Thyroid gland (tissue), 4 donors: ENCODE measurements at places on chromosomes 13 and 19. TPM values are rescaled to one million over a fixed set of nuclear protein-coding genes. Genes with fewer than 3 reads are reported as not detected.

Gene HIF3A
- total RNA-seq = 78.6 TPM

DNA sequence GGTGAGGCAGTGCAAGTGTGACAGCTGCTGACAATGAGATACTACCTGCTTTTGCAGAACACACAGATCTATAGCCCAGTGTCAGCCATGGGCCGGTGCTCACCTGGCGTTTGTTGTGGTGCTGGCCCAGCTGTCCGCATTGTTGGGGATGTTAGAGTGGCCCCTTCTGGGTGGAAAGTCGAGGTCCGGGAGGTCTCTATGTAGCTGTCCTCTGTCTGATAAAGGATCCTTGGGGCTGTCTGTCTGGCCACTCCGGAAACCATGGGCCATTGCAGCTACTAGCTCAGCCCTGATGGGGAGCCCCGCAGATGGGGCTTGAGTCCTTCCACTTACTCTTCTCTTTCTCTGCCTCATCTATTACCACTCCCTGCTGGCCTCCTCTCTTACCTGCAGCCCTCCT lies 181.5 kb upstream of the TSHZ3 start:
- H3K4me3 ChIP-seq = no peak overlapping the region
- H3K36me3 ChIP-seq = no peaks in the 10 kb centered on the region
- no peaks in the 10 kb centered on the region for H3K27me3 ChIP-seq
- no peaks in the 10 kb centered on the region for H3K4me1 ChIP-seq
- no peak for DNase-seq
- no peak overlapping the region for H3K27ac ChIP-seq

GRCh38 chr19:49677901-49678674 lies 1.0 kb downstream of the PRMT1 start:
- peak; percentile 73 for DNase-seq
- H3K27me3 ChIP-seq = no peaks in the 10 kb centered on the region
- peak overlapping the region; percentile 96 for H3K4me3 ChIP-seq
- peaks cover 15% of the 10 kb centered on the region for H3K36me3 ChIP-seq
- peak overlapping the region; percentile 88 for H3K27ac ChIP-seq
- peaks cover 31% of the 10 kb centered on the region for H3K4me1 ChIP-seq

DNA sequence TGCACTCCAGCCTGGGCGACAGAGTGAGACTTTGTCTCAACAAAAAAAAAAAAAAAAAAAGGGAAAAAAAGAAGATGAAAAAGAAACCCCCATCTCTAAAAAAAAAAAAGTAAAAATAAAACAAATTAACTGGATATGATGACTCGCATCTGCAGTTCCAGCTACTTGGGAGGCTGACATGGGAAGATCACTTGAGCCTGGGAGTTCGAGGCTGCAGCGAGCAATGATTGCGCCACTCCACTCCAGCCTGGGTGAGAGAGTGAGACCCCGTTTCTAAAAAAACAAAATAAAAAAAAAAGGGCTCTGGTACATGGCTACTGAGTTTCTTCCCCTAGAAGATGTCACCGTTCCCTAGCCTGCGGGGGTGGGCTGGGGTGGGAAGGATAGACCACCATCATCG lies 2.4 kb upstream of the CATSPERG start:
- H3K4me3 ChIP-seq = no peak overlapping the region
- peaks cover 9% of the 10 kb centered on the region for H3K4me1 ChIP-seq
- H3K36me3 ChIP-seq = no peaks in the 10 kb centered on the region
- H3K27ac ChIP-seq = no peak overlapping the region
- DNase-seq = no peak

GRCh38 chr19:43564800-43565199 lies 10.5 kb downstream of the XRCC1 start:
- H3K36me3 ChIP-seq = peaks cover 9% of the 10 kb centered on the region
- no peaks in the 10 kb centered on the region for H3K27me3 ChIP-seq
- H3K27ac ChIP-seq = no peak overlapping the region
- H3K4me1 ChIP-seq = no peaks in the 10 kb centered on the region
- no peak for DNase-seq
- no peak overlapping the region for H3K4me3 ChIP-seq

GRCh38 chr13:74550039-74550438 lies 415.8 kb upstream of the KLF12 start:
- H3K4me3 ChIP-seq = no peak overlapping the region
- H3K27ac ChIP-seq = no peak overlapping the region
- H3K4me1 ChIP-seq = no peaks in the 10 kb centered on the region
- DNase-seq = no peak
- no peaks in the 10 kb centered on the region for H3K27me3 ChIP-seq

Gene ZNF723
- total RNA-seq = not detected

DNA sequence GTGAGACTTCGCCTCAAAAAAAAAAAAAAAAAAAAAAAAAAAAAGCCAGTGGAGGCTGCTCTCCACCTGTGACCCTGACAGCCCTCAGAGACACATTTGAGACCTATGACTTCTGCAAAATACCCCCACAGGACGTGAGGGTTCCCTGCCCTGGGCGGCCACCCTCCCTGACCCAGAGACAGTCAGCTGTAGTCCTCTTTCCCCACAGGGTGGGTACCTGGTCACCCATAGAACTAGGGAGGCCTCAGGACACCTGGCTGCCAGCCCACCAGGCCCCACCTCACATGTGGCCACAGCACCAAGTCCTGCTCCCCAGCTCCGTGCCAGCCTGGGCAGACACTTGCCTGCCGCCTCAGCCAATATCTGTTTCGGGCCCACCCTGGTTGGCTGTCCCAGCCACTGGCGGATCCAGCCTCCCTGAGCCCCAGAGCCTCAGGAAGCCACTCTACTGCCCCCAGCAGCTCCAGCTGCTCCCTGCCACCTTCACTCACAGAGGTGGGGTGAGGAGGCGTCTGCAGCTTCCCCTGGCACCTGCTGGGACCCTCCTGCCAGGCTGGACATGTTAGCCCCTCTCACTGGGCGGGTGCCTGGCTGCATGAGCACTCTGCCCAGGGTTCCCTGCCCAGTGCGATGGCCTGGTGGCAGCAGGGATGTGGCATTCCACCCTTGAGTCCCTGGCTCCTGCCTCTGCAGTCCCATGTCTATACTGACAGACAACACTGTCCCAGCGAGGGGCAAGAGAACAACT lies 6.9 kb downstream of the MKNK2 start:
- peak overlapping the region; percentile 67 for H3K27ac ChIP-seq
- H3K27me3 ChIP-seq = no peaks in the 10 kb centered on the region
- no peak for DNase-seq
- H3K4me3 ChIP-seq = no peak overlapping the region
- H3K36me3 ChIP-seq = peaks cover 65% of the 10 kb centered on the region

Gene ZNF813
- total RNA-seq = 5.7 TPM

Gene ZNF780A
- total RNA-seq = 26.8 TPM

DNA sequence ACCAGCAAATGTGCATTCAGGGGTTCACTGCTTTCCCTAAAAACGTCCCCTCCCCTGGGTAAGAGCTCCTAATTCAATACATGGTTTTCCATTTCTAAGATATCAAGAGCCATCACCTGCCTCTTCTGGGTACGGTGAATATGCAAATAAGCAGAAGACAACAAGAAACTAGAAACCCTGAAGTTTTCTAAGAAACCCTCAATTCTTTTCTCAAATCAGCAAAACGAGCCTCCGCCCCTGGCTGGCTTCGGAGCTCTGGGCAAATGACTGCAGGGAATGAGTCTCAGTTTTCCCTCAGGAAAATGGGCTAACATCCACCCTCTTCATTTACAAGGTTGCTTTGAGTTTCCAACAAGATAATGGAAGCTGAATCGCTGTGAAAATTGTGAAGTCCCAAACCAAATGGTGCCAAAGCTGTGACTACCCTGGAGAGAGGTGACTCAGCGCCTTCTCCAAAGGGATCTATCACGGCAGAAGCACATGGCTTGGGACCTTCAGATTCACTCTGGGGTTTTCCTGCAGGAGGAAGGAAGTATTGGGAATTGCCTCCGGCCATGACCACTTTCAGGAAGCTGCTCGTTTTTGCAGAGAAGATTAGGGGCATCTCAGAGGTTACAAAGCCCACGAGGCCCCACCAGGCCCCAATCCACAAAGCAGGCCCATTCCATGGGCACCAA lies 26.6 kb downstream of the KLF2 start:
- DNase-seq = no peak
- no peak overlapping the region for H3K4me3 ChIP-seq
- H3K27me3 ChIP-seq = no peaks in the 10 kb centered on the region
- no peaks in the 10 kb centered on the region for H3K36me3 ChIP-seq

DNA sequence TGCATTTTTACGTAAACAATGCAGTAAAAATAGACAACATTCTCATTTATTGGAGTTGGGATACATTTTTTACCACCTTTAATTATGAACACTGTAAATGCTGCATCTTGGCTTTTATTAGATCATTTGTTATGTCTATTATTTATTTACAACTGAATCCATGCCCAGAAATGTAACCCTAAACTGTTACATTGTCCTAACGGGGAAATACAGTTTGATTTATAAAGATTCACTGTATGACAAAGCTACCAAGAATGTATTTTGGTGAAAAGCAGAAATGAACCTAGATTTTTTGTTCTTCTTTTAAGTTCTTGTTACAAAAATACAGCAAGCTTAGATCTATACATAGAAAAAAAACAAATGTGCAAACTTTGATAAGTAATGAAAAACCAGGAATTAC lies 1.1 kb downstream of the METTL21C start:
- H3K27me3 ChIP-seq = no peaks in the 10 kb centered on the region
- DNase-seq = no peak
- no peaks in the 10 kb centered on the region for H3K36me3 ChIP-seq
- H3K4me3 ChIP-seq = no peak overlapping the region

DNA sequence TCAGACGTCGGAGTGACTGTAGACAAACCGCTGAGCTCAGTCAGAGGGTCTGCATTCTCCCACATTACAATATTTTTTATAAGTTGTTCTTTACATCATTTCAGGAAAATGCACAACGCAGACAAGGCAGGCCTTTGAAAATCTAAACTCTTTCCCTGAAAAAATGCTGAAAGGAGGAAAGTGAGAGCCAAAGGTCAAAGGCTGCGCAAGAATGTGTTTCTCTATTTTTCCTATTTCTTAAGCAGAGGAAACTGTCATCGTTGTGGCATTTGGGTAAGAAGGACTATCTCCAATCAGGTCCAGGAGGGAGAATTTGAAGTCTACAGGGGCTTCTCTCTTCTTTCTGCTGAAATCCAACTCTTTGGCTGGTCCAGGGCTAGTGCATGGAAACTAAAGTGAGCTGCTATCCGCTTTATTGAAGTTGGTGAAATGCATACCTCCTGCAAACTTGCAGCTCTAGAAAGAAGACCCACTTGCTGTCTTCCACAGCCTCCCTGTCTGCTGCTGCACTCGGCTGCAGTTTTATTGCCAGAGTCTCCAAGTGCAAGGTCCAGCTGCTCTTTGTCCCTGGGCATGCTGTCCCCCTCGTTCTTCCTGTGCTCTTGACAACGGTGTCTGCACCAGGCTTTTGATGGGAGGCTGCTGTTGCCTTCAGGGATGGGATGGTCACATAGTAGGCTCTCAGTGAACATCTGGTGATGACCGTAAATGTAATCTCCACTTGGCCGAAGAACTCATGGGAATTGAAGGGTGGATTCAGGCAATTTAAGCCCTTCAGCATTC lies 31.2 kb downstream of the ZNF536 start:
- no peaks in the 10 kb centered on the region for H3K27me3 ChIP-seq
- no peak overlapping the region for H3K4me3 ChIP-seq
- H3K27ac ChIP-seq = no peak overlapping the region
- no peaks in the 10 kb centered on the region for H3K4me1 ChIP-seq
- no peak for DNase-seq

Gene ADM5
- total RNA-seq = 0.38 TPM

DNA sequence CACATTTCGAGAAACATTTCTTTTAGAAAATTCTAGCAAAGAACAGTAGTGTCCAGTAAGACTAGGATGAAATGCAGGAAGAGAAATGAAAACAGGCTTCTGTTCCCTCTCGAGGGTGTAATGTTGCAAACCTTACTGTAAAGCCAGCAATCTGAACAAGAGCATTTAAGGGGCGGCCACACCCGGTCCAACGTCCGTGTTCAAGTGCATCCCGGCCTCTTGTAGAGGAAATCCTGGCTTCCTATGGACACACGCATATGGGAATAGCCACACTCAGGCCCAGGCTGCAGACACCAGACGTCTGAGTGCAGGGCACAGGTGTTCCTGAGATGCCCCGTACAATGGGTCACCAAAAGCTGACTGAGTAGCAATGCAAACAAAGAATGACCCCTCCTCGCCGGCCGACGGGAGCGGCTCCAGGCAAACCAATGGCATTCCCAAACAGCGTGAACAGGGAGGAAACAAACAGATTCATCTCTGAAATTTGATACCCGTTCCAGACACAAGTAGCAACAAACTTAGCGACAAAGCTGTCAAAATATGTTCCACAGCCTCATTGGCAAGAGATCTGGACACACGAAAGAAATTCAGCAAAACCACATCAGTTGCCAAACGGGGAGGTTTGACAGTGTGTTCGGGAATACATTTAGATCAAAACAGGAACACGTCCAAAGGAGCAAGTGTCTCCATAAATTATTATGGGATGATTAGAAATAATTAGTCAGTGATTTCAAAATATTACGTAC lies 278.6 kb upstream of the TSHZ3 start:
- H3K27ac ChIP-seq = no peak overlapping the region
- H3K36me3 ChIP-seq = no peaks in the 10 kb centered on the region
- H3K27me3 ChIP-seq = no peaks in the 10 kb centered on the region
- H3K4me3 ChIP-seq = no peak overlapping the region

GRCh38 chr13:111614009-111614408 lies 293.6 kb downstream of the TEX29 start:
- no peaks in the 10 kb centered on the region for H3K4me1 ChIP-seq
- no peaks in the 10 kb centered on the region for H3K36me3 ChIP-seq
- H3K27me3 ChIP-seq = no peaks in the 10 kb centered on the region
- no peak overlapping the region for H3K4me3 ChIP-seq
- no peak overlapping the region for H3K27ac ChIP-seq

DNA sequence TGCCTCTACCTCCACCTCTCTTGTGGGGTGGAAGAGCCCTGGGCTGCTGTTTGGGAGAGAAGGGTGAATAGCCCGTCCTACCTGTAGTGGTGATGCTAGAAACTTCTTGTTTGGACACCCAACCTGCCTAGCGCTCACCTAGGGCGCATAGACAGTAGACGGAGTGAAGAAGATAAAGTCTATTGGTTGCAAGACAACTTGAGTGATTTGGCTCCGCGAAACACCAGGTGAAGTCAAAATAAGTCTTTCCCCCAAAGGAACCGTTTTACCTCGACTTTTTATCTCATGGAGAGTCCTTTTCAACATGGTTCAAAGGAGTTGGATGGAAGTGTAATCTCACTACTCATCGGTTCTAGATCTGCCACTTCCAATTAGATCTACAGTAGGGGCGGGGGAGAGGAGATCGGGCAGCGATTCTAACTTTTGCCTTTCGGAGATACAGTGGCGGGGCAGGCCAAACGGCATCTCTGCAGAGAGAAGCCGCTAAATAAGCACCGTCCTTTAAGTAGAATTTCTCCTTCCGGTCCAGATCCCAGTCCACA lies 694 bp upstream of the ZIC5 start:
- no peaks in the 10 kb centered on the region for H3K36me3 ChIP-seq
- H3K27ac ChIP-seq = no peak overlapping the region
- H3K4me3 ChIP-seq = no peak overlapping the region
- peaks cover 84% of the 10 kb centered on the region for H3K27me3 ChIP-seq

GRCh38 chr13:45411221-45411620 lies 7.0 kb downstream of the SLC25A30 start:
- H3K27ac ChIP-seq = no peak overlapping the region
- peaks cover 13% of the 10 kb centered on the region for H3K4me1 ChIP-seq
- peaks cover 7% of the 10 kb centered on the region for H3K36me3 ChIP-seq
- no peak overlapping the region for H3K4me3 ChIP-seq

GRCh38 chr13:72763411-72763810 lies 18.3 kb downstream of the DIS3 start:
- no peak for DNase-seq
- H3K27ac ChIP-seq = peak overlapping the region; percentile 41
- no peaks in the 10 kb centered on the region for H3K4me1 ChIP-seq
- no peak overlapping the region for H3K4me3 ChIP-seq
- peaks cover 78% of the 10 kb centered on the region for H3K36me3 ChIP-seq
- no peaks in the 10 kb centered on the region for H3K27me3 ChIP-seq
